ENCODE measurements at places on chromosomes 16 and 17.

DNA sequence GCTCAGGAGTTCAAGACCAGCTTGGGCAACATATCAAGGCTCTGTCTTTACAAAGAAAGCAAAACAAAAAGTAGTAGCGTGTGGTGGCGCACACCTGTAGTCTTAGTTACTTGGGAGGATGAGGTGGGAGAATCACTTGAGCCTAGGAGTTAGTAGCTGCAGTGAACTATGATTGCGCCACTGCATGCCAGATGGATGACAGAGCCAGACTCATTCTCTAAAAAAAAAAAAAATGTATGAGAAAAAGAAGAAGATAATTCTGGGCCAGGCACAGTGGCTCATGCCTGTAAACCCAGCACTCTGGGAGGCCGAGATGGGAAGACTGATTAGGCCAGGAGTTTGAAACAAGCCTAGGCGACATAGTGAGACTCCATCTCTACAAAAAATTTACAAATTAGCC, 28.5 kb downstream of the STAT5B start:
- peak; percentile 30 for DNase-seq

DNA sequence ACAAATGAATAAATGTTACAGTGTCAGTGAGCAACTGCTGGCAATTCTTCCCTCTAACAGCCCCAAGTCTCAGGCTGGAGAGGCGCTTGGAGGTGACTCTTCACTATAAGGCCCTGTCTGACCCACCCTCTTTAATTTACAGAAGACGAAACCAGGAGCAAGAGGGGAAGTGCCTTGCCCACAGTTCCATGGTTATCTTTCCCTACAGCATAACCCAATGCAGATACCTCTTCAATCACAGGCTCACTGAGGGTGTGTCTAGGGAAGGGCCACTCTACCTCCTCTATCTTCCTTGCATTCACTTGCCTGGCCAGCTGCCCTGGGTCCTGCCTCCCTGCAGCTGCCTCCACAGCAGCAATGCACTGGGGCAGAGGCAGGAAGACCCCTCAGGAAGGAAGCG, 9.6 kb upstream of the N4BP1 start:
- no peak for DNase-seq

DNA sequence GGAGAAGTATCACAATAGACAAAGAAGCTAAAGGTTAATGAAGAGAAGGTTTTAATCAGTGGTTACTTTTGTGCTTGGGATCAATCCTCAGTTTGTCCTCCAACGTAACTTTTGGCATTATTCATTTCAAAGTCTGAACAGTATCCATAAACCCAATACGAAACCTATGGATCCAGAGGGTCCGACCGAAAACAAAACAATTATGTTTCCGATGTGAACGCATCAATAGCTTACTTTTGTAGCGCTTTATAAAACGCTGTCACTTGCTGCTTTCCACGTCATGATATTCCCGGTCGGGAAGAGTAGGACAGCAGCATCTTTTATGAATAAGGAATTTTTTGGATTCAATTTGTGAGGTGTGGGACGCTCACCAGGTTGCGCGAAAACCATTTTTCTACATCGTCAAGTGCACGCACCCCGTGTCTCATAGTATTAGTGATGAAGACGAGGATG, 383.8 kb downstream of the ZFHX3 start:
- no peak for DNase-seq

DNA sequence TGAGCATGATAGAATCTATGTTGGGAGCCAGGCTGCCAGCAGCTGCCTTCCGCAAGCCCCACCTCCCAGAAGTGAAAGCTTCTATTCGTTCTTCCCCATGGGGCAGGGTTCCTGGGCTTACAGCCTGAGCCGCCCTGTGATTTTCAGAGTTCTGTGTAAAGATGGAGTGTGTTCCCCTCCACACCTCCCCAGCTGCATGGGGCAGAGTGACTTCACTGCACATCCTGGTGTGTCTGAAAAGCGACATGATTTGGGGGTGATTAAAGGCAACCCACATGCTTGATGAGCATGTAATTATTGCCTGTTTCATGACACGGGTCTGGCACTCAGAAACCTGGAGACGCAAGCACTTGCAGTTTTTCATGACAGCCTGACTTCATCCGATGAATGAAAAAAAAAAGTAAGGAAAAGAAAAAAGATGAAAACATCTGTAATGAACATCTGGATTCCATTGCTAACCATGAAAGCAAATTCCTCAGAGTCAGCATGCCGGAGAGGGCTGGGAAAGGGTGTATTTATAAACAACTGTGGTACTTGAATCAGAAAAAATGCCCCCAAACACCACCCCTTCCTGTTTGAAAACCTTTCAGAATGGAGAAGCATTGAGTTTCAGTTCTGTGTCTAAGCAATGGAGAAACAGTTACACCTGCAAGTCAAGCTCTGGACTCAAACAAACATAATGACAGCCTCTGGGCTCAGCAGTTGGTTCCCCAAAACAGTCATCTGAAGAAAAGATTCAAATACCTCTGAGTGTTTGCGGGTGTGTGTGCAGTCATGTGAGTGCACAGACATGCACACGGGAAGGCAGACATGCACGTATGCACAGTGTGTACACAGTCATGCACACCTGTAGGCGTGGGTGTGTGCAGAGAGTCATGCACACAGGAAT, 266.0 kb downstream of the ENGASE start:
- no peak for DNase-seq

- peak; percentile 77 for DNase-seq
Observed at GRCh38 chr17:63930951-63931575, 1.1 kb downstream of the CD79B start.

- DNase-seq, result peak; percentile 23
Observed at GRCh38 chr16:12141073-12141951, 164.8 kb downstream of the SNX29 start.

- no peak for DNase-seq
Observed at GRCh38 chr17:49383060-49383459, 21.0 kb upstream of the ZNF652 start.

DNA sequence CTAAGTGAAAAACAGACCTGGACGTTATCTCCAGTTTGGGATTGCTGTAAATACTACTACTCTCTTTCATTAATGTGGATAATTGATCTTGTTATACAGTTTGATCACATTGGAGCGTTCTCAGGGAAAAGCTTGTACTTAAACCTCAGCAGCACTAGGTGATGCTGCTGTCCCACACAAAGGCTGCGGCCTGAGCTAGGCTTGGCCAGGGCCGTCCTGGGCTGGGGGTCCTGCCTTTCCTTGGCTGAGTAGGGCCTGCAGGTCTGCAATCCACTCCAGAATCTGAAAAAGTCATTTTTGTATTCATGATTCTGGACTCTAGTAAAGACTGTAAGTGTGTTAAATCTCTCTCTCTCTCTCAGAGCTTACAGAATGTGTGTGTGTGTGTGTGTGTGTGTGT, 23.7 kb upstream of the PMFBP1 start:
- DNase-seq, result no peak

DNA sequence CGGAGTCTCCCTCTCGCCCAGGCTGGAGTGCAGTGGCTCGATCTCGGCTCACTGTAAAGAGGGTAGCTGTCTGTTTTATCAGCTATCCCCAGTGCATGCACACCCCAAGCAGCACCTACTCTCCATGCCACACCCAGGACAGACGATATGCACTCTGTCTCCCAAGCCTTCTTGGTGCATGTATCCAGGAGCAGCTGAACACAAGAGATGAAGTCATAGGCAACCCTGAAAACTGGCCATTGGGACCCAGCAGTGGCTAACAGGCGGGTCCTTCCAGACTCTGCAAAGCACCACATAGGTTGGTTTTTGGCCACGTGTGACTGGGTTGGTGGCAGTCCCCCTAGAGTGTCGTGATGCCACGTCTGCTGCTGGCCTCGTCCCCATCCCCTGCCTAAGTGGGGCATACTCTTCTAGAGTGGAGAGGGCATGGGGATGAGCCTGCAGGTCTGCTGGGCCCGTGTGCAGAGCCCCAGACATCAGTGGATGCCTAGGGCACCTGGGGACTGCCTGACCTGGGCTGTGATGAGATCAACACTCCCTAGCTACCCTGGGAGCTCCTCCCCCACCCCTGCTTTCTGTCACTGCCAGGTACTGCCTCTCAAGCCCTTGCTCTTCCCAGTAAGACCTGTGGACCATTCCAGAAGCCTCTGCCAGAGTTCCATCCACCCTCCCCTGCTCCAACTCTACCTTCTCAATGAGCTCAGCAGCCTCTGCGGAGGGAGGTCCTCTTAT, 9.3 kb downstream of the PDE6G start:
- DNase-seq, result no peak

GRCh38 chr17:49707246-49707607, 537 bp downstream of the SLC35B1 start:
- DNase-seq, result peak; percentile 39

DNA sequence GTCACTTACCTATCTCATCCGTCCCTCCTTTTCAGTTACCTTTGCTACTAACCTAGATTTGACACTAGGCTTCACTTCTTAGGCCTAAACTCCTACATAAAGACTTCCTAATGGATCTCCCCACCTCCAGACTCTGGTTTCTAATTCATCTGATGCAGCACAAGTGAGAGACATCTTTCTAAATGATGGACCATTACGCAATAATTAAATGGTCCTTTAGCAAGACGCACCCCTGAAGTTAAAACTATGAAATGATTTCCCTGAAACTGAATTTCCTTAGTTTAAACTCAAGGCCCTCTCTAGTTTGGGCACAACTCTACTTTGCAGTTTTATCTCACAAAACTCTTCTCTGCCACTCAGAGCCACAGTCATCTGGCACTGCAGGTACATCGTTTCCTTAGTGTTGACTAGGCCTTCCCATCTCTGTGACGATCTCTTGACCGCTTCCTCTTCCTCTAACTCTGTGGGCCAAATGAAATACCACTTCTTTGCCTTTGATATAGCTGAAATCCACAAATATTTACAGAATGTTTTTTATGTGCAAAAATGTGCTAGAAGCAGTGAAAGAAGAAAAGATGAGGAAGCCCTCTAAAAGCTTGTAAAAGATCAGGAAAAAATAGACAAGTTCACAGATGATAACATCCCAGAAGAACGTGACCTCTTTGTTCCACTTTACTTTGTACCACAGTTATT, 3.3 kb downstream of the SYNRG start:
- peak; percentile 66 for DNase-seq

- no peak for DNase-seq
Observed at GRCh38 chr17:28975646-28976045, 24.3 kb upstream of the PHF12 start.

DNA sequence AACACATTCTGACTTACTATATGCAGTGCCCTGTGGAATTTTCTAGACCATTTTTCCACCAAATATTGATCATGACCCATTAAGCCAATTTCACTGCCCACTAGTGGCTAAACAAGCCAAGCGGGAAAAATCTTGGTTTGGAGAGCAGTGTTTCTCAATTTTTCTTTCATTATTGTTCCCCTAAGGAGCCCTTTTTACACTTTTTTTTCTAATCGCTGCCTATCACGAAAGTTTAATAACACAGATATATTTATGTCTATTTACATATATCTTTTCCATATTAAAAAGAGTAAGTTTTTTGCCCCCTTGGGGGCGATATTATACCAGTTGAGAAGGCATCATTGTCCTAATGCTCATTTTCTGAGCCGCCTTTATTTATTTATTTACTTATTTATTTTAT, 10.8 kb upstream of the TLCD3B start:
- DNase-seq, result no peak

GRCh38 chr16:2825906-2826305, 4.2 kb upstream of the ZG16B start:
- no peak for DNase-seq

- no peak for DNase-seq
Observed at GRCh38 chr17:82127704-82128103, 29.7 kb upstream of the FASN start.

GRCh38 chr16:48014349-48015135, 141.3 kb downstream of the ABCC12 start:
- no peak for DNase-seq
